ENCODE measurements at places on chromosomes 16 and 17. TPM values are rescaled to one million over a fixed set of nuclear protein-coding genes. Genes with fewer than 3 reads are reported as not detected.

The KRTAP9-8 gene
- not detected for polyA plus RNA-seq

The SOCS1 gene
- 9.0 TPM for polyA plus RNA-seq

The FBXO39 gene
- polyA plus RNA-seq, result not detected

The MYO15A gene
- polyA plus RNA-seq, result not detected

The KCNJ2 gene
- not detected for polyA plus RNA-seq

The SDR42E1 gene
- polyA plus RNA-seq, result 1.6 TPM

The PLEKHG4 gene
- polyA plus RNA-seq, result 1.4 TPM

The HEATR9 gene
- polyA plus RNA-seq, result not detected

The G6PC3 gene
- 17.3 TPM for polyA plus RNA-seq

The MYH13 gene
- polyA plus RNA-seq, result not detected

The ALOX12 gene
- 0.18 TPM for polyA plus RNA-seq

The SPATA32 gene
- polyA plus RNA-seq, result 0.60 TPM

The ADGRG3 gene
- polyA plus RNA-seq, result not detected

The KRTAP4-1 gene
- not detected for polyA plus RNA-seq

The EVPL gene
- polyA plus RNA-seq, result 0.05 TPM

The SMTNL2 gene
- not detected for polyA plus RNA-seq

The SLC5A2 gene
- 0.76 TPM for polyA plus RNA-seq

The TP53TG3F gene
- not detected for polyA plus RNA-seq

The TMEM114 gene
- not detected for polyA plus RNA-seq

The MYBBP1A gene
- polyA plus RNA-seq, result 9.3 TPM

The RAB34 gene
- polyA plus RNA-seq, result 6.6 TPM

The ELOB gene
- 273 TPM for polyA plus RNA-seq

The DERL2 gene
- 73.2 TPM for polyA plus RNA-seq

The C16orf92 gene
- polyA plus RNA-seq, result not detected

The FAM20A gene
- not detected for polyA plus RNA-seq

The AOC2 gene
- not detected for polyA plus RNA-seq

The SPNS3 gene
- 4.5 TPM for polyA plus RNA-seq

The SYCE1L gene
- 1.9 TPM for polyA plus RNA-seq

The HS3ST4 gene
- polyA plus RNA-seq, result not detected

The CES1 gene
- not detected for polyA plus RNA-seq

The RGS9 gene
- polyA plus RNA-seq, result 0.60 TPM

The TOM1L1 gene
- not detected for polyA plus RNA-seq

The NDE1 gene
- polyA plus RNA-seq, result 32.5 TPM

The SSTR5 gene
- not detected for polyA plus RNA-seq

The TP53TG3D gene
- polyA plus RNA-seq, result 0.32 TPM

The GNG13 gene
- polyA plus RNA-seq, result not detected

The CDH13 gene
- polyA plus RNA-seq, result not detected

The INCA1 gene
- polyA plus RNA-seq, result 0.99 TPM

The TMEM100 gene
- not detected for polyA plus RNA-seq

The NUPR1 gene
- not detected for polyA plus RNA-seq

The CD68 gene
- polyA plus RNA-seq, result 1.2 TPM

The LRRC36 gene
- polyA plus RNA-seq, result not detected

The CLDN7 gene
- 0.55 TPM for polyA plus RNA-seq

All from CD4-positive, CD25-positive, alpha-beta regulatory T cell (primary cell).